Bronchial epithelial cell (primary cell): ENCODE measurements at places on chromosomes 5 and 9.
A peak's percentile ranks its signal among the peaks of the same experiment; 100 is the strongest.

DNA sequence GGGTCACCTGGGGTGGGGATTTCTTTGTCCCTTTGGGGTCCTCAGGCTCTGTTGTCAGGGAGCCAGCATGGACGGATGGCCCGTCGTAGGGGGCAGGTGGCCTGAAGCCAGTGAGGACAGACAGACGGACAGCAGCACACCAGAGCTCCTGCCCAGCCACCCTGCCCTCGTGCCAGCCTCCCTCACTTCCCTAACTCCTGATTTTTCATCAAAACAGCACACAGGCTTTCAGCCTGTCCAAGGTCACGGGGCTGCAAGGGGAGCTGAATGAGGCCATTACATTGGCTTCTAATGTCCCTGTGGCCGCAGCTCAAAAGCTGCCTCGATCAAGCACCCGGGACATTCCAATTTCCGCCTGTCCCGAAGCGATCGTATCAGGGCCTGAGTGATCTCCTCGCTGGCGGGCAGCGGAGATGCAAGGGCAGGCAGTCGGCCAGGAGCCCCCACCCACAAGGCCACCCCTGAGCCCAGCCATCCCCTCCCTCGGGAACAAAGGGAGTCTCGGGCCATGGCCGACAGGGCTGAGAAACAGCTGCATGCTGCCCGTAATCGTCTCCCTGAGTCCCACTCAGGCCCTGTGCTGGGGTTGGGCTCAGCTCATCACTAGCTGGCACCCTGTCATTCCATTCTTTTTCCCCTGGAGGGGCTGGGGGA is 50.5 kb upstream of the RNU6ATAC start:
- DNase-seq, result no peak

GRCh38 chr5:39503155-39503554 is 78.4 kb upstream of the DAB2 start:
- no peak for DNase-seq

GRCh38 chr9:127154003-127154389 is 31.6 kb upstream of the ANGPTL2 start:
- no peak for DNase-seq

- no peak for DNase-seq
Measured at GRCh38 chr9:131523451-131524435, 7.3 kb downstream of the UCK1 start.

DNA sequence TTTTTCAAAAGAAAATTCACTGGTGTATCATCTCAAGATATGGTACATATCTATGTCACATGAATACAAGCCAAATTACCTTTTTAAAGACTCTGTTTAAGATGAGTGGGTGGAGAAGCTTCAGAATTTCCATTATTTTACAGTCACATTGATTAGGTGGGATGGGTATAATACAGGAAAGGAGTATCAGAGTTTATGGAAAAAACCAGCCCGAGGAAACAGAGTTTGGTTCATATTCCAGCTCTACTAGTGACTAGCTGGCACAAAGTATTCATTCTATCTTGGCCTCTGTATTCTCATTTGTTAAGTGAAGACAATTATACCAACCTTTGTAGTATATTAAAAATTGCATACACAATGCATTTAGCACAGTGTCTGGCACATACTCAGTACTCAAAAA is 46.5 kb upstream of the CDK5RAP2 start:
- DNase-seq, result no peak

GRCh38 chr9:124695280-124695890 is 75.7 kb downstream of the NR6A1 start:
- DNase-seq, result peak; percentile 23

DNA sequence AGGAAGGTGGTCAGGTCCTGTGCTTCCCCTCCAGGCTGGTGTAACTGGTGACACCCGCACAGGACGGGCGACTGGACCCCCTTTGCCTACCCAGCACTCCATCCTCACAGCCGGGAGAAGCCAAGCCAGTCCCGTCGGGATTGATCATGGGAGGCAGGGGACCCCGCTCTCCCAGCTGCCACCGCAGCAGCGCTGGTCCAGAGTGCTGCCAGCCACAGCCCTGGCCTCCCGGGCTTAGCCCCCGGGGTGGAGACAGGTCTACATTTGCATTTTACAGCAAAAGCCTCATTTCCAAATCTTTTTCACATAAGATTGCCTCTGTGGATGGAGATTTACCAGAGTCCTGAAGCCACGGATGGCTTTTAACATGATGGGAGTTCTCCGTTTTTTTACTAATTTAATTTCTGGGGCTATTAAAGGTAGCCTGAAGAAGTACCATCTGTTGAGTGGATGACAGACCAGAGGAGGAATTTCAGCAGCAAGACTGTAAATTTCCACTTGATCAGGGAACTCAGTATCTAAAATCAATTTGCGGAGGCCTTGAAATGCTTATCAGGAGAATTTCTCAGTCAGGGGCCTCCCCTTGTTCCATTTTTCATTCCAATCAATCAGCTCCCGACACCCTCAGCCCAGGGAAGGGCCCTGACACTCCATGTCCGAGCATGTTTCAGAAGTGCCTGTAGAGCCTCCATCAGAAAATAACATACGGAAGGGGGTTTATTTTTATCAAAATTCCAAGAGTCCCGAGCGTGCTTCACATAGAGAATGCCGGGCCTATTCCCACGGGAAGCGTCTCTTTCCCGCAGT is 80.6 kb downstream of the OLFM1 start:
- DNase-seq, result no peak

DNA sequence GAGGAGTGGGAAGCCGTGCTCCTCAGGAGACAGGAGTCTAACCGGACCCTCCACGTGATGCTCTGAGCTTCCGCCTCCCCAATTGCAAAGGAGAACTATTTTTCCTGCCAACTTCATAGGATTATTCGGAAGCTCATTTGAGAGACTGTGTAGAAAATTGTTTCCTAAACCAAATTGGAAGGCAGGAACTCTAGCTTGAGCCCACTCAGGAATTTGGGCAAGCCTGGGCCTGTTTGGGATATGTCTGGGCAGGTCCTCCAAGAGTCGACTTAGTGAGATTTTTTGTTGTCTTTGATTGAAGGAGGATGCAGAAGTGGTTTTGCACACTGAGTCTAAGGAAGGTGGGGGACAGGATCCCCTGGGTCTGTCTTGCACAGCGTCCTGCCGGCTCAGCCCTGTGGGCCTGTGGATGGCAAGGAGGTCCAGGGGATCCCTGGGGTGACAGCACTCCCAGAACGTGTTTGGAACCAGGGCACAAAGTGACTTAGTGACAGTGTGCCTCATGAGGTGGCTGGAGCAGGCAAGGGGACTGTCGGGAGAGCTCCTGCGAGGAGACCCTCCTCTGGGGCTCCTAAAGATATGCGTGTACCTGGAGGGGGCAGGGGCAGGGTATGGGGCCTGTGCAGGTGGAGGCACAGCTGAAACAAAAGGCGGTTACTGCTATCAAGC is 283.3 kb downstream of the NSG2 start:
- peak; percentile 42 for DNase-seq

DNA sequence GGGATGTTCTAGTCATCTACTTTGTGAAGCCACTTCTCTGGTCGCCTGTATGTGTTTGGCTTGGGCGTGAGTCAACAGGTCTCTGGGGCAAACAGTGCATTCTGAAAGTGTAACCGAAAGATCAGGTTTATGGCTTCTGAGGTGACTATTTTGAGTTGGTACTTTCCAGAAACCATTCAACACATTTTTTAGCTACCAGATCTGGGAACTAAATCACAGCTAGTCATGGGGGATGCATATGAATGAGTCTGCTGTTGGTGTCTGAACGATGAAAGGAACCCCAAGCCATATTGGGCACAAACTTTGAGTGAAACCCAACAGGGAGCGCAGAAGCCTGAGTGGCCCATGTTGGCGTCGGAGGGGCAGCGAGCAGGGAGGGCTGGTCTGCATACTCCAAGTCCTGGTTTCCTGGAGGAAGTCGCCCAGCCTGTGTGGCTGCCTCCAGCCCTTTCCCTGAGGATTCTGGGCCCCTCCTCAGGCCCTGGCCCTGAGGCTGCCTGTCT is 35.3 kb downstream of the UBE2QL1 start:
- DNase-seq, result no peak

DNA sequence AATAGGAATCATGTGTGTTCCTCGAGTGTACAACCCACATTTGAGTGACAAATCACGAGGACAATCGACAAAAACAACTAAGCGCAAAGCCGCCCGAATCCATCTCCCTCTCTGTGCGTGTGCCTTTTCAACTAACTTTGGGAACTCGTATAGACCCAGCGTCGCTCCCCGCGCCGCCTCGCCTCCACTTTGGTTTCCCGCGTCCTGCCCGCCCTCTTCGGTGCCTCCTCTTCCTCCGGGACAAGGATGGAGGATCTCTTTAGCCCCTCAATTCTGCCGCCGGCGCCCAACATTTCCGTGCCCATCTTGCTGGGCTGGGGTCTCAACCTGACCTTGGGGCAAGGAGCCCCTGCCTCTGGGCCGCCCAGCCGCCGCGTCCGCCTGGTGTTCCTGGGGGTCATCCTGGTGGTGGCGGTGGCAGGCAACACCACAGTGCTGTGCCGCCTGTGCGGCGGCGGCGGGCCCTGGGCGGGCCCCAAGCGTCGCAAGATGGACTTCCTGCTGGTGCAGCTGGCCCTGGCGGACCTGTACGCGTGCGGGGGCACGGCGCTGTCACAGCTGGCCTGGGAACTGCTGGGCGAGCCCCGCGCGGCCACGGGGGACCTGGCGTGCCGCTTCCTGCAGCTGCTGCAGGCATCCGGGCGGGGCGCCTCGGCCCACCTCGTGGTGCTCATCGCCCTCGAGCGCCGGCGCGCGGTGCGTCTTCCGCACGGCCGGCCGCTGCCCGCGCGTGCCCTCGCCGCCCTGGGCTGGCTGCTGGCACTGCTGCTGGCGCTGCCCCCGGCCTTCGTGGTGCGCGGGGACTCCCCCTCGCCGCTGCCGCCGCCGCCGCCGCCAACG is at the start of gene GPR150:
TSS of gene GPR150 (plus strand) at position 58 of the 840 bp plus-strand sequence. CDS start at position 247, 189 bp downstream.
- DNase-seq, result no peak

DNA sequence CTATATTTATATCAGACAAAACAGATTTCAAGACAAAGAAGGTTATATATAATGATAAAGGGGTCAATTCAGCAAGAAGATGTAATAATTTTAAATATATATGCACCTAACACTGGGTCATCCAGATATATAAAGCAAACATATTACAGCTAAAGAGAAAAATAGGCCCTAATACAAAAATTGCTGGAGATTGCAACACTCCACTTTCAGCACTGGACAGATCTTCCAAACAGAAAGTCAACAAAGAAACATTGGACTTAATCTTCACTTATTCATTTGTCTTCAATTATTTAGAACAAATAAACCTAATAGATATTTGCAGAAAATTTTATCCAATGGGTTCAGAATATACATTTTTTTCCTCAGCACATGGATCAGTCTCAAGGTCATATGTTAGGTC is 45.8 kb downstream of the MEIKIN start:
- DNase-seq, result no peak

DNA sequence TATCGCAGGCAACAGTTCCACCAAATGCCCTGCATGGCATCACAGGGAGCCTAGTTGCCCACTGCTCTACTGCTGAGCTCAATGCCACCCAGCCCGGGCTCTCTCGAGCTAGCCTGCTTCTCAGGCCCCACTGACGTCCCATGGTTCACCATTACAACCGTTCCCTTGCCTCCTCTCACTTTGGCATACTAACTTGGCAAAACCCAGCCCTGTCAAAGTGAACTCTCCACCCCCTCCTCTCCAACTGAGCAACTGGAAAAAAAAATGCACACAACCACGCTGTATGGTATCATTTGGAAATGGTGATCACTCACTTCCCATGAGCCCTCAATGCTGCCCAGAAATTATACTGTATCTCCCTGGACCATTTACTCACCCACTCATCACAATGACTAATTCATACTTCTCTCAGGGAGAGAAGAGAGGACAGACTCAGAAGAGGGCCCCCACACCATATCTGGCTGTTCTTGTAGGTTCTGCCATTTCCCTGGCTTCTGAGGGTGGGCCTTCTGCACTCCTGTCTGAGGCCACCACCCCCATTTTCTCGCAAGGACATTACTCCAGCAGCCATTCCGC is 51.4 kb upstream of the RARS1 start:
- peak; percentile 7 for DNase-seq

DNA sequence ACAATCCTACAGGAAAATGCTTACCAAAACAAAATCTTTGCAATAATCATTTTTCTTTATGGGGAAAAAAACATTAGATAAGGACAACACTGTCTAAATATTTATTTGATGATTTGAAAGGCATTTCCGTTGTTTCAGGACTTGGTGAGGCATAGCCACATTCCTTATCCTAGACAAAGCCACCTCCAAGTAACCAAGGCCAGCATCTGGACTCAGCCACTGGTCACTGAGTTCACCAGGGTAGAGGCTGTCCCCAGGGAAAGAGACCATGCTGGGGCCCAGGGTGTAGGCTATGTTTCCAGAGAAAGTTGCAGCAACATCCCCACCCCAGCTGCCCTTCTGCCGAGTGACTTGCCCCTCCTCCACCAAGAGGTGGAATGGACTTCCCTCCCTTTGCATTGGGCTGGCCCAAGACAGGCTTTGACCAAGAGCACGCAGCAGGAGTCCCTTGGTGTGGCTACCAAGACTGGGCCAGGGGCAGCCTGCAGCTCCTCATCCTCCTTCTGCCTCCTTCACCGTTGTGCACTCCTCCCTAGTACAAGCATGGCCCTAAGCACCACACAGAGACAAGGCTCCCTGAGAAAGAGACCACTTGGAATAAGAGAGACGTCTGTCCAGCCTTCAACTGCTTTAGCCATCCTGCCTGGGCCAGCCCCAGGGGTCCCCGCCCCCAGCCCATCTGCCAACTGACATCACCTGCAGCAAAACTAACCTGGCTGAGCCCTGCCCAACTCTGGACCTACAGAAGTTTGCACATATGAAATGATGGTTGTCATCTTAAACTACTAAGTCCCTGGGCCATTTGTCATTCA is 68.1 kb upstream of the SPIN1 start:
- no peak for DNase-seq

- DNase-seq, result no peak
Measured at GRCh38 chr9:110876929-110877328, 161.3 kb downstream of the LPAR1 start.

- DNase-seq, result no peak
Measured at GRCh38 chr5:36402512-36402906, 100.8 kb upstream of the RANBP3L start.
